Kasumi-1 (cell line): ENCODE measurements at places on chromosomes 3 and 15.
A peak's percentile ranks its signal among the peaks of the same experiment; 100 is the strongest.

GRCh38 chr15:76979331-76979925 is 15.5 kb upstream of the PSTPIP1 start:
- DNase-seq, result no peak

GRCh38 chr3:126201168-126201567 is 20.8 kb upstream of the ALDH1L1 start:
- no peak for DNase-seq

GRCh38 chr3:19065027-19065426 is 83.3 kb upstream of the KCNH8 start:
- DNase-seq, result peak; percentile 60

DNA sequence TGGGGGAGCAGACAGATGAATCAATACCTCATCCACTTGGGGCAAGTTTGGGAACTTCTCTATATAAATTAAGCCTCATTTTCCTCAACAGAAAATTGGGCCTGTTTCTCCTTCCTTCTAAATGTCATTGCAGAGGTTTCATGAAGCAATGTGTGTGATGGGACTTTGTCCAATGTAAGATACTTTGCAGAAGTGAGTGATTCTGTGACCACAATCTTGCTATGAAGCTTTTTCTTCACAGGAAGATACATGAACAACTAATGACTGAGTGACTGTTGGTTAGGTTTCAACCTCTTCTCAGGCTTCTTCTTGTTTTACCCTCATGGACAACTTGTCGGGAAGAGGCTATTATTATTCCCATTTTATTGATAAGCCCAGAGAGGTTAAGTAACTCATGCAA is 11.0 kb downstream of the TMEM45A start:
- DNase-seq, result no peak

DNA sequence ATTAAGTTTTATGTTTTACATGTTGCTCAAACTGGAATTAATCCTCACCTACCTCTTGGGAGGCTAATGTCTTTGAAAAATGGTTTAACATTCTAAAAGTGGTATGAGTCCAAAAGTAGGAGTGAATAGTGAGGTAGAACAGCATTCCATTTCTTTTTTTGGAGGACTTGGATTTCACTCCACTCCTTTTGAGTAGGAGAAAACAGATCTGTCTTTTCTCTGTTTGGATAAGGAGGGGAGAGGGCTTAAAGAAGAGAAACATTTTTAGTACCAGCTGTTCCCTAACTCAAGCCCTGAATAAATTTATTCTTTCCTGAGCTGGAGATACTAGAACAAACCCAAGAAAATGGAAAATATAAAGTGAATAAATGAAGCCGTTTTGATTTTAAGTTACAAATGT is 687.9 kb downstream of the MECOM start:
- no peak for DNase-seq

- no peak for DNase-seq
Measured at GRCh38 chr3:62611541-62612240, 238.3 kb upstream of the FEZF2 start.

DNA sequence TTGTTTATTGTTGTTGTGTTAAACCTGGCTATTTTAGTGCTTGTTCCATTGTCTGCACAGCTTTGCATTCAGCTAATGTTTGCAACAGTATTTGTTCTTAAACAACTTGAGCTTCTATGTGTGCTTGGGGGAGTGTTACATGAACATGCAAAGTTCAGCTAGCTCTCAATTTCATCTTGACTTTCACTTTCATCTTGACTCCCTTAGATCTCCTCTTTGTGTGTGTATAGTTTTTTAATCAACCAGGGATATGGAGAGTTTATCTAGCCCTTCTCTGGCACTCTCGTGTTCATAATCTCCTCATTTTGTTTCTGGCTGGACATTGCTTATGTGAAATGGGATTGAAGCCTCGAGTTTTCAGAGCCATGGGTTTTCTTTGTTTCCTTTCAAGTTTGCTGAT is 212.4 kb upstream of the ZBTB20 start:
- no peak for DNase-seq

GRCh38 chr3:184687363-184688015 is 24.4 kb downstream of the MAGEF1 start:
- peak; percentile 94 for DNase-seq

- no peak for DNase-seq
Measured at GRCh38 chr3:124599147-124599765, 131.0 kb upstream of the UMPS start.

DNA sequence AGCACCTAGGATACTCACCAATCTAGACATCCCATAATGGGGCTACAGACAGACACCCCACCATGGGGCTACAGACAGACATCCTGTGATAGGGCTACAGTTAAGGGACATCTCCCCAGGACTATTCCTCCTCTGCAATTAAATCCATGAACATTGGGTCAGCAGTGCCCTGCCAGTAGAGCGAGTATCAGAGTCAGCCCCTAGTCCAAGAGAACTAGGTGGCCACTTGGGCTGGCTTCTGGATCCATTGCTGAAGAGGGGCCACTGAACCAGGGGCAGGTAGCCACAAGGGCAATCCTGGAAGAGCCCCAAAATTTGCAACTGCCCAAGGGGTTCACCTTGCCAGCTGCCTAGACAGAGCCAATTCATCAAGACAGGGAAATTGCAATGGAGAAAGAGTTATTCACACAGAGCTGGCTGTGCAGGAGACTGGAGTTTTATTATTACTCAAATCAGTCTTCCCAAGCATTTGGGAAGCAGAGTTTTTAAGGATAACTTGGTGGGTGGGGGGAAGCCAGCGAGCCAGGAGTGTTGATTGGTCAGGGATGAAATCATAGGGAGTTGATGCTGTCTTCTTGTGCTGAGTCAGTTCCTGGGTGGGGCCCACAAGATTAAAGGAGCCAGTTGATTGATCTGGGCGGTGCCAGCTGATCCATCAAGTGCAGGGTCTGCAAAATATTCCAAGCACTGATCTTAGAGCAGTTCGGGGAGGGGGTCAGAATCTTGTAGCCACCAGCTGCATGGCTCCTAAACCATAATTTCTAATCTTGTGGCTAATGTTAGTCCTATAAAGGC is 170.2 kb upstream of the SMAD3 start:
- no peak for DNase-seq
